Epithelial cell of proximal tubule (primary cell): ENCODE measurements at places on chromosomes 5 and 9.

DNA sequence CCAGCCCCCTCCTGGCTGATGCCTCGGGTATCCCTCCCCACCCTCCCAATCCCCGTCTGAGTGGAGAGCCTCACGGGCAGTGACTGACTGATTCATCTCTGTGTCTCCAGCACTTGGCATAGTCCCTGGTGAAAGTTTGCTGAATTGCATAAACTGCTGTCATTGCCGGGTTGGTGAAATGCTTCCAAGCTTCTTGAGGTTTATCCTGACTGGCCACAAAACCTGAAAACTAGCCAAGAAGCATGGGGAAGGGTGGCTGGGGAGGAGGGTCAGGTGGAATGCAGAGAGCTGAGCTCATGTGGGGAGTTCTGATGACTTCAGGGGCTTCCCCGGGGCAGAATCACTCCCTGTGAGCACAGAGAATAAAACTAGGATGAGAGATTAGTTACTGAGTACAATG is 56.9 kb upstream of the GGTA1 start:
- peak; percentile 98 for DNase-seq

DNA sequence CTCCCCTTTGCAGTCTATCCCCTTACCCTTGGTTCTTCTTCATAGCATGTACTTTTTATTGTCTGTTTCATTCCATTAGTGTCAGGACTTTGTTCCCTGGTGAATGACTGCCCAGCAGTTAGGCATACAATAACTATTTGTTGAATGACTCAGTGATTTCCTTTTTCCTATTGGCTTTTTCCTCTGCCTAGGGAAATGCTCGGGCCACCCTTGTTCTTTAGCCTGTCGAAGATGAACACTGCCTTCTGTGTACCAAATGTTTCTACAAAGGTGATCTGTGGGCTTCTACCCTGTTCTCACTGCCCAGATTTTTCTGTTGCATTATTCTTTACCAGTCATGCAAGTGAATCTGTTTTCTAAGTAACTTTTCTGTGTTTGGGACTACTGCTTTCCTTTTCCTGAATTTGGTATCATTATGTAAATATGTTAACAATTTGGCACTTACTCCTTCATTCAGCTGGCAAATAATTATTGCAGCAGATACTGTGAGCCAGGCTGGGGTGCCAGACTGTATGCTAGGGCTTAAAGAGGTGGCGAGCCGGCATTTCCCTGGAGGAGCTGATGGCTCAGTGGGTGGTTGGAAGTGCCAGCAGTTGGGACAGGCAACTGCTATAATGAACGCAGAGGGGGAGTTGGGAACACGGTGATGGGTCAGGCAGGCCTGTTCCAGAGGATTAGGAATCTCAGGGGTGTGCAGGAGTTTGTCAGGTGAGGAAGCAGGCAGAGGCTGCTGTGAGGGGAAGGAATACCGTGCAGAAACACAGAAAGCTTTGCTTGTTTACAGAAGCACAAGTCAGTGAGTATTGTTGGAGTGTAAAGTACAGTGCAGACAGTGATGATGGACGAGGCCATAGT is 30.6 kb downstream of the KDM4C start:
- peak; percentile 64 for DNase-seq

DNA sequence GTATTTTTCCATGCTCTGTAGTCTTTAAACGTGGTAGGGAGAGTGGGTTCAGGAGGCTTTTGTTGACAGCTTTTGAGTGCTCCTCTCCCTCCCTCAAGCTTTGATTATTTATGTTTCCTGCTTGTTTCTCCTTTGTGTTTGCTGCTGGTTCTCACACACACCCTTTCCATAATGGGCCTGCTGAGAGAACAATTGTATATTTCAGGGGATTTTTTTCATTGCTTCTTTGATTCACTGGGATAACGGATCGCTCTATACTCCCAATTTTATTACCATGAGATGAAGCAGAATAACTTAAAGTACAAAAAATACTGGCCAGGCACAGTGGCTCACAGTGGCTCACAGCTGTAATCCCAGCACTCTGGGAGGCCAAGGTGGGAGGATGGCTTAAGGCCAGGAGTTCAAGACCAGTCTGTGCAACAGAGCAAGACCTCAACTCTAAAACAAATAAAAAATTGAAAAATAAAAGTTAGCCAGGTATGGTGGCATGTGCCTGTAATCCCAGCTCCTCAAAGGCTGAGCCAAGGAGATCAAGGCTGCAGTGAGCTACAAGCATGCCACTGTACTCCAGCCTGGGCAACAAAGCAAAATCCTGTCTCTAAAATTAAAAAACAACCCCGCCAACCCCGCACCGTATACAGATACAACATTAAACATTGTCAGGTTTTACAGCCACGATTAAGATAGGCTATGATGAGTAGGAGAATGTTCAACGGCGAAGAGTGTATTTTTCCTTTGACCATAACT is 66.9 kb downstream of the USP20 start:
- DNase-seq, result no peak

DNA sequence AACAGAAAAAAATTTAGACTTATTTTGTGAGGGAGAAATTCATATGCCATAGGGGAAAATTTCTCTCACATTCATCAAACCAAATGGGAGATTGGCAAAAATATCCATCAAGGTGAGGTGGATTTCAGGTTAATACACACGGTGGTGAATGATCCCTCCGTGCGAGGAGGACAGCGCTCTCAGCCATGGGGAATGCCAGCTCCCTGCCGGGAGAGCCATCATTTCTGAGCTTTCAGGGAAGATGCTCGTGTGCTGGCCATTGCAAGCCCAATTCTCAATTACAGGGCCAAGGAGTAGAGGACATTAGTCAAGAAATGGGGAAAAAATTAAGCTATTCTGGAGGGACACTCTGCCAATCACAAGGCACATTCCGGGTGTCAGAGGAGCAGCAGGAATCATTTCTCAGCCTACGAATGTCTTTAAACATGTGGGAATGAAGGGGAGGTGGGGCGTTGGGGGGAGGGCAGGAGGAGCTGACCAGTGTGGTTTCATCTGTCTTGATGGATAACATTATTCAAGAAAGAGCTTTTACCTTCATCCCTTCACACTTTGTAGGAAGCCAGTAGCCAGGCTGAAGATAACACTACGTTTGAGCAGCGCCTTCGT is 165.5 kb downstream of the DAB2IP start:
- DNase-seq, result no peak

DNA sequence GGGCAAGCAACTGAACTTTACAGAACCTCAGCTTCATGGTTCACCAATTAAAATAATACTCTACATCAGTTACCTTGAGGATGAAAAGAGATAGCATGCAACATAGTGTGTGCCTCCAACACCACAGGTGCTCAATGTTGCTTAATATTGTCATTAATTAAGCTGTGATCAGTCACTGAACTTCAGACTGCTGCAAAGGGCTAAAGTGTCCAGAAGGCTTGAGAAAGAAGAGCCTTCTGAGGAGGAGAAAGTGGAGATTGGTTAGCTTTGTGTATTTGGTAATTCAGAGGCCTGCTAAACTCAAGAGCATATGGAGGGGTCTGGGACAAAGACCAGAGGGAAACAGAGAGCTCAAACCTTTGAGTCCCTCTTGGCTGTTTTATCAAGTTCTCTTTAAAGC is 66.3 kb upstream of the SELENOP start:
- no peak for DNase-seq

DNA sequence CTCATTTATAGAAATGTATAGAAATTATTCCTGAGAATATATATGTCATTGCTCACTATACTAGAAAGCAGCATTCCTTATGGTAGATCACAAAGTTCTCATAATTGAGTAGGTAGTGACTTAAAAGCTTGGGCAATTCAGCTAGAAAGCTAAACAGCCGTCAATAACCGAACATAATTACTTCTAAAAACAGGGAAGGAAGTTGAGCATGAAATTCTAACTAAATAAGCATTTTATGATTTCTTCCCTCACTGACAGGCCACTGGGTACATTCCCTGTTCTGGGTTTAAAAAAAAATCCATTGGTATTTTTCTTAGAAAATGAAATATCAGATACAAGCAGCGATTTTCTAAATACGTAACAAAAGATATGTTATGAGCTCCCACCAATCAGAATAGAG is 91.1 kb upstream of the DAB2 start:
- no peak for DNase-seq

- no peak for DNase-seq
Measured at GRCh38 chr9:75088646-75089372, 495 bp downstream of the OSTF1 start.
